Jurkat, Clone E6-1 (cell line): ENCODE measurements at places on chromosomes 4 and X.

DNA sequence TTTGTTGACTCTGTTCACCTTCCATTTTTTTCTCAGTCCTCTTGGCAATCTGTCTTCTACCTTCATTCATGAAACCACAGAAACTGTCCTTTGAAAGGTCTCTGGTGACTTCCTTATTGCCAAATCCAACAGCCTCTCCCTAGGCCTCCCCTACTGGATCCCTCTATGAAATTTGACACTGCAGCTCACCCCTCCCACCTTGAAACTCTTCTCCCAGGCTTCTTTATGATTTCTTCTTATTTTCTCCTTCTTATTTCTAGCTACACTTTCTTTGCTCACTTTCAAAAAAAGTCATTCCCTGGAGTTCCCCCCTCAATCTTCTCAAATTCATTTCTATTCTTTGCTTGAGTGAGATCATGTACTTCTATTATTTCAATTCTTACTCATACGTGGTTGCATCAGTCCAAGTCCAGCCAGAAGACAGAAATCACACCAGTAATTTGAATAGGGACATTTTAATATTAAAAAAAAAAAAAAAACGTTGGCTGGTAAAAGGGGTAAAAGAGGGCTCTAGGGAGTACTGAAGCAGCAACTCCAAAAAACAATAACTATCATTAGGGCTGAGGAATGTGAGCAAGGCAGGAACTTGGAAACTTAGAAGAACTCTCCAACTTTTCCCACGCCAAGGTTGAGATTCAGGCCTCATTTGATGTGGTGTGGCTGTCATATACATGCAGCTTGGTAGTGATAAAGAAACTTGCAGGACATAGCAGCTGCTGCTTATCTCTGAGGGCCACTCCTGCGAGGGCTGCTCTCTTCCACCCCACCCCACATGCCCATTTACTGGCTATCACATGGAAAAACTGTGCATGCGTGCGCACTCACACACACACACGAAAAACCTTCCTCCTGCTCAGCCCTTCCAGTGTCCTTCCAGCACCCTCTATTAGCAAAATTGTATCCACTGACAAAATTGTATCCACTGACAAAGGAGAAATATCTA is 169.8 kb upstream of the GALNT7 start:
- no peak for DNase-seq

- no peak for DNase-seq
These were observed 39.1 kb upstream of the NPFFR2 start for GRCh38 chr4:71992571-71993312.

DNA sequence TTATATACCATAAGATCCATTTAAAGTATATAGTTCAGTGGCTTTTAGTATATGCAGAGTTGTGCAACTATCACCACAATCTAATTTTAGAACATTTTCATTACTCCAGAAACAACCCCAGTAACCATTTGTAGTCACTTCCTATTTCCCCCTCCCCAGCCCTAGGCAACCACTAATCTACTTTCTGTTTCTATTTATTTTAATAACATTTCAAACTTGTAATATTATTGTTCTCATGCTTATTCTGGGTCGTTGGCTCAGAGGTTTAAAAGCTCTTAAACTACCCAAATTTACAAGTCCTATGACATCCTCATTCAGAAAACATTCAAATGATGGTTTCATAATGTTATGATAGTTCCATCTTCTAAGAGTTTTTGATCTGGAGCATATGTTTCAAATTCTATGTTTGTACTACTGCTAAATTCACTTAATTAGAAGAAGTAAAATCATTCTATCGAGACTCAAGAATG is 18.4 kb downstream of the XIAP start:
- DNase-seq, result no peak

DNA sequence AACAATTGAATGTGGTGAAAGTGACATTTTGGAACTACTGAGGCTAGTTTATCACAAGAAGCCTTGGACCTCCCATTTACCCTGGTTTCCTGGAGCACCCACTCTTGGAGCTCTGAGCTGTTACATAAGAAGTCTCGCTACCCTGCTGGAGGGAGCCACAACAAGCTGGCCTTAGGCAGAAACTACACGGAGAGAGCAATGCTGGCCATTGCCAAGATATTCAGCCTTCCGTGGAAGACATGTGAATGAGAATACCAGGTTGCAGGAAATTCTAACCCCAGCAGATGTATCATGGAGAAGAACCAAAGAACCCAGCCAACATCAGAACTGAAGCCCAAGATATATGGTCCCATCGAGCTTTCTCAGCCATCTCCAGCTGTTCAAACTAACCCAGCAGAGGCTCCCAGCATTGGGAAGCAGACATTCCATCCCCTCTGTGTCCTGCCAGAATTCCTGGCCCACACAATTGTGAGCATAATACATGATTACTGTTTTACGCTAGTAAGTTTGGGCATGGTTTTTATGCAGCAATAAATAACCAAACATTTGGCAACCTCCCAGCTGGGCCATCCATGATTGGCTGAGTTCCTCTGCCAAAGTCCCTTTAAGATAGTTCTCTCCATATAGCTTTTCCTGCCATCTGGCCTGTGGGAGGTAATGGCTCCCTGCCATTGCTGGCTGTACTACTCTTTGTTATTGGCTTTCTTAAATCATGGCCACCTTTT is 17.9 kb upstream of the PDE5A start:
- DNase-seq, result no peak

DNA sequence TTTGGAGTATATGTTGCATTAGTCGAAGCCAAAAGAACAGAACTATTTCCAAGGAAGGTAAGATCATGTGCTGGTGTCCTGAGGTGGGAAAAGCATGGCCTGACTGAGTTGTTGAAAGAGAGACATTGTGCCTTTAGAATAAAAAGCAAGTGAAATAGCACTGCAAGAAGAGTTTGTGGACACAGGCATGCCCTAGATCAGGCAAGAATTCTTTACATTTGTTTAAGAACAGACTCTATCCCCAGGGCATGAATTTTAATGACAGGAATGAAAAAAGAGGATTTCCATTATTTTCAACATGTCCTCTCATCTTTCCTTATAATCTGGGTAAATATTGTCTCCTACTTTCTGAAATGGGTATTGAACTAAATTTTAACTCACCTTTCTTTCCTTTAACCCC is 516.2 kb upstream of the GALNT7 start:
- no peak for DNase-seq

GRCh38 chrX:9569876-9570301 is 105.0 kb downstream of the TBL1X start:
- DNase-seq, result peak; percentile 44

- no peak for DNase-seq
These were observed 198.2 kb upstream of the CXorf66 start for GRCh38 chrX:140163371-140164159.

DNA sequence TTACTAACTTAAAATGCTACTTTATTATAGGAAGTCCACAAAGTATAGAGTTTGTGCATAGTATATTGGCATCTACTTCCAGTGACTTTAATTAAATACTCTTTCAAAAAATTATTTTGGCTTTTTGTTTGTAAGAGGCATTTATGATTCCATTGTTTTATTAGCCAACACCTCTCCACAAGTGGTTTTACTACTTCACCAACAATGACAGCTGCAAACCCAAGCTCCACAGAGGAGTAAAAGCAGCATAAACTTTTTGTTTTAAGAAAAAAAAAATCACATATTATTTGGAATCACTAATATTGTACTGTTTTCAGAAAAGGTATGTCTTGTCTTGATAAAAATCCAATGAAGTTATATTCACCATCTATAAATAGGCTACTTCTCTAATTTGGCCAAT is 88.5 kb downstream of the FIP1L1 start:
- DNase-seq, result no peak

DNA sequence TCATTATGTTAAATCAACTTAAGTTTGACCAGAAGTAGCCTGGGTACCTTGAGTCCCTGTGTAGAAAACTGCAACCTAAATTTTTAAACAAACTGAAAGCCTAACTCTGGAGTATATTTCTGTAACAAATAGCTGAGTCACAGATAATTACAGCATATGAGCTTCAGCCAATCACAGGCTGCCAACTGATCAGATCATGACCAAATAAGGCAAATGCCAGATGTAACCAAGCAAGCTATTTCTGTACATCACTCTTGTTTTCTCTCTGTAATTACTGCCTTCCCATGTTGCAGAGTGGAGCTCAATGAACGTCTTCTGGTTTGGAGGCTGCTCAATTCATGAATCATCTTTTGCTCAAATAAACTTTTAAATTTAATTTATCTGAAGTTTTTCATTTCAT is 980.9 kb upstream of the DIAPH2 start:
- DNase-seq, result no peak

DNA sequence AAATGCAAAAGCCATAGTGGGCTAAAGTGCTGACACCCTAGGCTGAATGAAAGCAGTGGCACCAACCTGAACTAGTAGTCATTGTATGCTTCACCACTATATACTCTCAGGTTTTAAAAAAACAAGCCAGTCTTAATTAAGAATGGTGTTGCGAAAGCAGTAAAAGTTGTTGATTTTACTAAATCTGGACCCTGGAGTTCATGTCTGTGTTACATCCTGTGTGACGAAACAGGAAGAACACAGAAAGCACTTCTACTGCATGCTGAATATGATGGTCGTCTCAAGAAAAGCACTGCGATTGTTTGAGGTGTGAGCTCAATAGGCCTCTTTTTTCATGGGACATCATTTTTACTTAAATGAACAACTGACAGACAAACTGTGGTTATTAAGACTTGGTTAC is 24.2 kb upstream of the GDPD2 start:
- DNase-seq, result no peak

DNA sequence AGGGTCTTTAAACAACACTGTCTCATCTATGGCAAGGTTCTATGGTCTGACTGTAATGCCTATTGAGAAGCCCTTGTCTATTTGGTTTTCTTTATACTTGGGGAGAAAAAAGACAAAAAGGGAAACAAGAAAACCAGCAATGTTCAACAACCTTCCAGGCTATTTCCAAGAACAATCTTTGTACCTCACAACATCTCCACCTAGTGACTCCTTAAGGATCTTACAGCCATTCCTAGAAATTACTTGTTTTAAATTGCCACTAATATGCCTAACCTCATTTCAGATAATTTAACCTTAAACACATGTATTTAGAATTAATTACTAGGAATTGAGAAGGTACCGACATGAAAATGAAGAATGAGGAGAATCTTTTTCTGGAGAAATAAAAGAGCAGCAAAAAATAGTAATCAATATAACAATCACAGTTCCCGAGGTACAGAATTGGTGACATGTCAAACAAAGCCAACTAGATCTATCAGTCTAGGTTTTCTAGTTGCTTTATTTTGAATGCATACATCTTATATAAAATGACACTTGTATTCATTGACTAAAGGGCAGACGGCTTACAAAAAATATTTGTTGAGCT is 1.6 kb upstream of the RBM46 start:
- DNase-seq, result peak; percentile 1

DNA sequence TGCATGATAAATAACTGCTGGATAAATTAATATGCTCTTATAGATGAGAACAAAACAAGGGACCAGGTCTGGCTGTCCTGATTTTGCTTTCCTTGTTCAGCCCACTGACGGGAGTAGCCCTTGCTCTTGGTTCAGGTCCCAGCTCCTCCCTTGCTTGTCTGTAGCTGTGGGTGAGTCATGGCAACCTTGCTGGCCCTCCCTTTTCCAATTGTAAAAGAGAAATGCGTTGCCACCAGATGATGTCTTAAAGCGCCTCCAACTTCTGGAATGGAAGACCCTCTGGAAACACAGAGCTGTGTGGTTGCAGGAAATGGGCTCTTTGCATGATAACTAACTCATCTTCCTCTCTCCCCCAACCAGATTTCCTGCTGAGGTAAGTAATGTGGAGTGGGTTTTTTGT is 171.4 kb downstream of the AASDH start:
- DNase-seq, result peak; percentile 24

DNA sequence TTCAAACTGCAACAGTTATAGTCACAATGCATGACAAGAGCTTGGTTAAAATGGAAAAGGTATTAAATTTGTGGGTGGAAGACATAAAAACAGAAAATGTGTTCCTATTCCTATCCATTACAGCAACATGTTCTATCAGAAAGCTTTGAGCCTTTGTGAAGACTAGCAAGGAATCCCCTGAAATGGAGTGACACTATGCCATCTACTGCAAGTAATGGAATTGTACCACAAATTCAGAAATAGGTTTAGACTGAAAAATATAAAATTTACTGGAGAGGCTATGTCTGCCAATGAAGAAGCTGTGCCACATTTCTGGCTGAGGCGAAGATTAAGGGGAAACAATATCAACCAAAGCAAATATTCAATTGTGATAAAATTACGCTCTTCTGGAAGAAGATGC is 247.9 kb downstream of the ADAM29 start:
- no peak for DNase-seq

GRCh38 chrX:51395810-51396728 is 63.4 kb downstream of the NUDT10 start:
- DNase-seq, result peak; percentile 69

GRCh38 chr4:7289589-7289988 is 97.3 kb downstream of the SORCS2 start:
- no peak for DNase-seq

DNA sequence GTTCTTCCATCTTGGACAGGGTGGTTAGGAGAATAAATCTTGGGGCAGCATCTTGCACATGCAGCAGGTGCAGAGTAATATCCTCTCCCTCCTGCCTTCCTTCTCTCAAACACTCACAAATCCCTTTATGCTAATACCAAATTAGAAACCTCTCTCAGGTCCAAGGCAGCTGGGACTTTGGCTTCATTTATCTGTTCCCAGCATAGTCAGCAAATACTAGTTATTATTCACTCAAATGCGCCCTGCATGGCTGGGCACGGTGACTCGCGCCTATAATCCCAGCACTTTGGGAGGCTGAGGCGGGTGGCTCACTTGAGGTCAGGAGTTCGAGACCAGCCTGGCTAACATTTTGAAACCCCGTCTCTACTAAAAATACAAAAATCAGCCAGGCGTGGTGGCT is 156.0 kb upstream of the GALNT7 start:
- no peak for DNase-seq

GRCh38 chr4:37631551-37631950 is 54.6 kb downstream of the RELL1 start:
- DNase-seq, result no peak

- DNase-seq, result no peak
These were observed 1.7 kb downstream of the PPP1R3F start for GRCh38 chrX:49271341-49271740.

- no peak for DNase-seq
These were observed 8.6 kb upstream of the CCDC149 start for GRCh38 chr4:24921491-24921890.

- no peak for DNase-seq
These were observed 219.4 kb upstream of the RADX start for GRCh38 chrX:106392346-106392745.

DNA sequence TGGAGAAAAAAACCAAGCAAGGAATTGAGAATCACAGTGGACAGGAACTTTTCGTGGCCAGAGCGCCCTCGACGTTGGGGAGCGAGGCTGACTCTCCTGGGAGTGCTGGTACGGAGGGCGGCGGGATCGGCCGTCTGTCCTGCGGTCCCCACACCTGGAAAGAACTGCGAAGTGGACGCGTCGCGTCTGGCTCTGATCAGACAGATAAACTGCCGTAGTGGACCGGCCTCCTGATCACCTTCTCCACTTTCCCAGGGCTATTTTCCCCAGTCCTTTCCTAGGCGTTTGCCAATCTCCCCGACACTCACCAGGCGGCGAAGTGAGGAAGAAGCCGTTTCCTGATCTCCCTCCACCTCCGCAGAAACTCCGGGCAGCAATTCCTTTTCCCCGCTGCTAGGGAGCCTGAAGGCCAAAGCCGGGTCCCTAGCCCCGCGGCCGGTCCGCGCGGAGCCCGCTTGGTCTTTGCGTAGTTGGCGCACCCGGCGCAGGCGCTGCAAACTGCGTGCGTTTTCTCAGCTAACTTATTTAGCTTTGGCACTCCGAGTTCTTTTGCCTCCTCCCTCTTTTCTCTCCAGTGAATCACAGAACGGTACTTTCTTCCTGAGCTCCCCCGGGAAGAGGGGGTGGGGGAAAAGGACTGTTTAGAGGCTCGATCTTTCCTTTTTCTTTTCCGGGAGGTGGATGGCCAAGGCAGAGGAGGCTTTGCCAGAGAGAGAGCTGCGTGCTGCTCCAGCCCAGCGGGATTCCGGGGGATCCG is at the start of gene ARSJ:
TSS of gene ARSJ (minus strand) at position 500 of the 757 bp plus-strand sequence. CDS start 813 bp downstream, outside the sequence.
- no peak for DNase-seq
